HS-27A (cell line): ENCODE measurements at places on chromosomes 2 and 18.

DNA sequence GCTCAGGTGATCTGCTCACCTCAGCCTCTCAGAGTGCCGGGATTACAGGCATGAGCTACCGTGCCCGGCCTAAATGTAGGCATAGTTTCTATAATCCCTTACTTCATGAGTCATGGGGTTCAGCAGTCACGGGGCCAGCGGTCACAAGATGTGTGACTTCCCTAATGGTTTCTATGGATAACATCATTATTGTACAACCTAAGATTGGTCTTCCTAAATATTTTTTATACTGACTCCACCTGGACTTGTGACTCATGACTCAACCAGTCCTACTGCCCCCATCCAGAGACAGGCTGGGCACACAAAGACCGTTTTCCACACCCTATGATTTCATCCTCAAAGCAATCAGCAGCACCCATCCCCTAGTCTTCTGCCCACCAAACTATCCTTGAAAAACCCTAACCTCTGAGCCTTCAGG lies 15.9 kb downstream of the FAM210A start:
- DNase-seq = peak; percentile 63

DNA sequence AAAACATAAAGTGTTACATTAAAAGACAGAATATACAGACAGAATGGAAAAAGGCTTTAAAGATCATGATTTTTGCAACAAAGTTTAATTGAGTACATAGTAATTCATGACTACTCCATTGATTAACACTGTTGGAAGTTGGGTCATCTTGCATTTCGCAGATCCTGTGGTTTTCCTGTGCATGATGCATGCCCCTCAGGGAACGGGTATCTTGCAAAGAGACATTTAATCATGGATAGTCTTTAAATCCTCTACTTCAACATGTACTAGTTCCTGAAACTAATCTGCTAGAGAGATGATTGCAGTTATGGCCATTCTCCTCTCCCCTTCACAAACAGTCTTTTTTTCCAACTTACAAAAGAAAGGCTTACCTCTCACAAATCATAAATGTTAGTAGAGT lies 155.6 kb upstream of the DSEL start:
- no peak for DNase-seq

GRCh38 chr2:62196278-62196901 lies 475 bp downstream of the B3GNT2 start:
- DNase-seq = no peak

GRCh38 chr2:235047171-235048160 lies 95.6 kb downstream of the SH3BP4 start:
- no peak for DNase-seq

DNA sequence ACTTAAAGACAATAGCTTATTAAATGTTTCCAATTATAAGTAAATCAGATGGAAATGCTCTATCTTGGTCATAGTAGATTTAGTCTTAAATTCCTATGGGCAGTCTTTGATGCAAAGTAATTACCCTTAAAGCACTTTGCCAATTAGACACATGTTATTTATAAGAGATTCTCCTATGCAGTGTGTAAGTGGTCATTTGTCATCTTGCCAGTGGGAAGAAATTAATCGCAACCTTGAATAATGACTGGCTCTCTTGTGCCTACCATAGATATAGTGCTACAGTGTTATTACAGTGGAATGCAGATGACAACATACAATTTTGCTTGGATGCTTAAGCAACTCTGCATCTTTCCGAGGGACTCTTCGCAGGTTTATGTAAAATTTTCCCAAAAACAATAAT lies 311.0 kb upstream of the THUMPD2 start:
- no peak for DNase-seq
